NCI-H1105 (cell line): ENCODE measurements at places on chromosomes 16 and 17.

- DNase-seq: no peak
These were observed 217.4 kb upstream of the TNRC6C start for GRCh38 chr17:77741109-77741508.

DNA sequence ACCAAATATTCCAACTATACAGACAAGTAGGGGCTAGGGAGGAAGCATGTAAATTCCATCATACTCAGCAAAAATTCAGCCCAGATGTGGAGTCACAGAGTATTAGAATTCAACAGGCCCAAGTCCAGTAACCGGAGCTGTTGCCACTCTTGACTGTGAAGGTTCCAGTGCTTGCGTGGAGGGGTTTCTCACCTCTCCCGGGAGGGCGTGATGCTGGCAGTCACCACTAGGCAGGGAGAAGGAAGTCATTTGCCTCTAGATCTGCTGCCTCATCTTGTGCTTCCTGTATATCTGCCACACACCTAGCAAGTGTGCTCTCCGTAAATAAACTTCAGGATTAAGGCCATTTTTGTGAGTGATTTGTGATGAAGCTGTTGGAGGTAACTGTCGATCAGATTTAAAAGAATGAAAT, 1.0 kb upstream of the CKLF start:
- DNase-seq: no peak

DNA sequence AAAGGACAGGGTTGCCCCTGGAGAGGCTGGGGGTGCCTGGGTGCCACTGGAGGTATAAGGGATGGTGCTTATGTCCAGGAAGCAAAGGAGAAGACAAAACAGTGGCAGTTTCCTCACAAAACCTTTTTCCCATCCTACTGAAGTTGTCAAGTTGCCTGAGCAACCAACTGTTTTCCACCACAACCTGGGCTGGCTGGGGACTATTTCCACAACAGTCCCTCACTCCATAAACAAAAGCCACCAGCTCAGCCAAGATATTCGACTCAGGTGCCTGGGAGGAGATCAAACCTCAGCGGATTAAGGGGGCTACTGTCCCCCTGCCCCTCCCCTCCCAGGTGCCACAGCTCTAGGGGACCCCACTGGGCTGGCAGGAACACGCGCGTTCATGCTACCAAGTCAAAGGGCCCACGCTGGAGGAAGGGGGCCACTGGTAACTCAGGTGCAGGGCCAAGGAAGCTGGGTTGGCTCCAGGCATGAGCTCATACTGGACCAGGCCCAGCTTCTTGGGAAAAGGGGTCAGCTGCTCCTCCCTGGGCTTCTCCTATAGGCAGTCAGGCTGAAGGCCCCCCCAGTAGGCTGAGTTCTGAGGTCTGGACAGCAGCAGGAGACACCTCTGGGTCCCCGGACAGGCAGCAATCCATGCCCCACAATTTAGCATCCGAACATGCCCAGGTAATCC, 45.7 kb upstream of the MRPS23 start:
- no peak for DNase-seq

DNA sequence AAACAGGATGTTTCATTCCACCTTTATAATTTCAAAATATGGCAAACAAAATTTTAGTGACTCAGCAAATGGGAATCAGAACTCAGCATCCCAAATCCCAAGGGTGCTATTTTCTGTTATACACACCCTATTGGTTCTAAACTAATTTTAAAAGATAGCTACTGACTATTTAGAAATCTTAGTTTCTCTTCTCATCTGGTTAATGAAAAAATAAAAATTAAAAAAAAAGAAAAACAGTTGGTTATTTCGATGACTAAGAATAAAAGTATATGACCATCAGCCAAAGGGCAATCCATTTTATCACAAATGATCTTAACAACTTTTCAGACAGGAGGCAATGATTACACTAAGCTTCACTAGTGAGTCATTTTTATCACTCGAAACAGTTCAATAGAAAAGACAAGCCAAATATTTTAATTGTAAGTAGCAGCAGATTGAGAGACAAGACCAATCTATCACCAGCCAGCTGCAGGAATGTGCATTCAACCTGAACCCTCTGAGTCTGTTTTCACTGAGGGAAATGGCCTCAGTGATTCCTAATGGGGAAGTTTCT, 15.2 kb downstream of the PHLPP2 start:
- DNase-seq: no peak

DNA sequence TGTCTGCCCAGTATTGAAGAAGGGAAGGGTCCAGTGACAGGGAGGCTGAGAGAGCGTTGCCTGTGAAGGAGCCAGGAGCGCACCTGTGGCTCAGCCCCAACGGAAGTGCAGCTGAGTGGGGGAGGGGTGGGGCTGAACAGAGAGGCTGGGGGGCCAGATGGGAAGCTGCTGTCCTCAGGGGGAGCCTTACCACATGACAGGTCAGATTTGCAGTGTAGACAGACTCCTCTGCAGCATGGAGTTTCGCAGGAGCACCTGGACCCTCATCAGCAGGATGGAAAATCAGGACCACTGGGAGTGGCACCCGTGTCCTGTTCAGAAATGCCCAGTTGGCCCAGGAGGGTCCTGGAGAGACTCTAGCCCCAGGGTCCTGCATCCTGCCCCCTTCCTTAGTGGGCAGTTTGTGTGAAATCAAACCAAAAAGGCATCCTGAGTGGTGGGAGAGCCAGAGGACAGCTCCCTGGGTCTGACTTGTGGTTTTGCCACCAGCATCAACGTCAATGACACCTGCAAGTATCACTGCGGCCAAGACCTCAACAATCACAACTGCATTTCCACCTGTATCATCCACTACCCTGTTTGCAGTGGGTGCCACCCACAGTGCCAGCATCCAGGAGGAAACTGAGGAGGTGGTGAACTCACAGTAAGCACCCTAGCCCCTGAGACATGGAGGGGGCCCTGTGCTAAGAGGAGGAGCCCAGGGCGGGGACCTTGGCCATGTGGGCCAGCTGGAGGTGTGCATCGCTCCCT, 7.8 kb downstream of the CD300A start:
- no peak for DNase-seq

GRCh38 chr17:83086199-83086880, 6.9 kb downstream of the METRNL start:
- no peak for DNase-seq

DNA sequence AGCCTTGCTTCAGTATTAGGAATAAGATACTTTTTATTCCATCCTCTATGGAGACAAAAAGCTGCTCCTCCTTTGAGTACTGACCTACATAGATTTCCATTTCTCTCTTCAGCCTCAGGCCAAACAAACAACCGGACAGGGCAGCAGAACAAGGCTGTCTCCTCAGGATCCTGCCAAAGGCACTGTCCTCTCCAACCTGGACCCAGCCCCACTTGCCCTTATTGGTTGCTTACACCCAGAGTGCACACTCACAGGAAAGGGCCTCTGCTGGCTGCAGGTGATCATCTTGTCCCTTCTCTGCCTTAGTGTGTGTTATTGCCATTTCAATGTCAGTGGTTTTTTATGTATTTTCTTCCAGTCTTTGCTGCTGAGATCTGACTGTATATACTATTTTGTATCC, 26.6 kb downstream of the LIG3 start:
- DNase-seq: no peak

GRCh38 chr16:8716592-8716991, 42.2 kb downstream of the ABAT start:
- peak; percentile 36 for DNase-seq

GRCh38 chr16:64417711-64418227, 704.1 kb downstream of the CDH11 start:
- no peak for DNase-seq

GRCh38 chr17:75096082-75096625, 8.4 kb downstream of the SLC16A5 start:
- DNase-seq: no peak

DNA sequence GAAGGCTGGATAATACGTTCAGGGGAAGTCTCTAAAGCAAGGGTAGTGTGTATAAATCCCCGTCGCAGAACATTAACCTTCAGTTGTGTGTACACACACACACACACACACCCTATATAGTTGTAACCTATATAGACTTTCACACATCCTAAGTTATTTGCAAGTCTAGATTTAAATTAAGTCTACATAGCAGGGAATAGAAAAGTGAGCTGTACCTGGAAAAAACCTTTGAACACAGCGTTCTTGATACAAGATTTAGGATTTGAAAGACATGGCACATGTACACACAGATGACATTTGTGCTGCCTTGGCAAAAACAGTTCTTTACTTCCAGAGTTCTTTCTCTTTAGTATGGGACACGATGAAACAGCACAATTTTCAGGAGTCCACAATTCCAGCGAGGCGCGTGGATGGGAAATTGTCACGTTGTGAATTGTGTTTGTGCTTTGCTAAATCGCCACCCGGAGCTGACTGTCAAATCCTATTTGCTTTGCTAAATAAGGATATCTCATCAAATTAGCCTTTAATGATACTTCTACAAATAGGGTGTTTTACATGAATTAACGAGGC, 233.9 kb downstream of the MRTFB start:
- no peak for DNase-seq

- DNase-seq: no peak
These were observed 27.2 kb upstream of the ITGA3 start for GRCh38 chr17:50028736-50029120.

- no peak for DNase-seq
These were observed 27.4 kb upstream of the AQP8 start for GRCh38 chr16:25189305-25189704.
